ENCODE measurements at places on chromosomes 3 and 15.

GRCh38 chr3:9290566-9290965 is 41.1 kb upstream of the SRGAP3 start:
- no peak for DNase-seq

- no peak for DNase-seq
Observed at GRCh38 chr3:32282578-32283154, 44.2 kb downstream of the CMTM8 start.

DNA sequence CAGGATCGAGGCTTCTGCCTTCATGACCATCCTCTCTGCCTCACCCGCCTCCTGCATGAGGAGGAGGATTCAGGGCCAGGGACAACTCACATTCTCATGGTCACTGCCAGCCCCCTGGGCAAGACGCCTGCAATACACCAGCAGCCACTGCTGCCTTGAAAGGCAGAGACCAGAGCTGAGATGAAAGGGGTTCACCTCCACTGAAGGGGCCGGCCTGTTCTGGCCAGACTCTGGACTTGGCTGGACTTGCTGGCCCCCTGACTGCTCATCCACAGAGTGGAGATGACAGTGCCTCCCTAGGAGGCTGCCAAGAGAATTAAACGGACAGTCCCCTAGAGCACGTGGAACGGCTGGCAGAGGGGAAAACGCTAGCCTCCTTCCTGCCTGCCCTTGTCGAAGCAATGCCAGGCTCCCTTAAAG is 35.2 kb downstream of the MGLL start:
- DNase-seq, result no peak

DNA sequence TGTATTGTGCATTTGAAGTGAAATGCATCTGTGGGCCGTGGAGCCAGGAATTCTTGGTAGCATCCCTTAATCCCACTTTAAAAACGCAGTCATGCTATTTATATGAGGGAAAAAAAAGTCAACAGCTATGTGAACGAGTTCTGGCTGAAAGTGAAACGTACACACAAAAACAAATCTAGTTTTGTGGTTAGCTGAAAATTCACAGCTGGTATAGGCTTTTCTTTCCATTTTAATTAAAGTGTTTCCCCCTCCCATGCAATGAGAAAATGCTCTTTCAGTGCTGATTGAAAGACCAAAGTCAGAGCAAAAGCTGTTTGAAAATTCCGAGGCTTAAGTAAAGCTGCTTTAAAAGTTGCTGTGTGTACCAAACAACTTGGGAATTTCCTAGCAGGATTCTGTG is 297.4 kb downstream of the PLCL2 start:
- DNase-seq, result no peak

DNA sequence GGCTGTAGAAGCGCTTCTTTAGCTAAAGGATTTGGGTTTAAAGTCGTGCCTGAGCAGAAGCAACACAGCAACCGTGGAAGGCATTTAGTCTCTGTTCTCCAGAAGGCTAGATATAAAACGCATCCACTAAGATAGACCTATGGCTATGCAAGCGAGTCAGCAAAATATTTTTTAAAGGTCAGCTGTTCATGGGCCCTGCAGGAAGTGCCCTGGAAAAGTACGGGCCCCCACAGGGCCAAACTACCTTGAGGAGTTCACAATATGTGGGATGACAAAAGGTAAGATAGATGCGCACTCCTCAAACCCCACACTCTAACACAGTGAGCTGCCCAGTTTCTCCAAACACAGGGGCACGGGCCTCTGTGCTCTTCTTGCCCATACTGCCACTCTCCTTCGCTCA is 261.6 kb downstream of the VPS13C start:
- DNase-seq, result no peak

- DNase-seq, result no peak
Observed at GRCh38 chr3:28326458-28326926, 22.0 kb upstream of the ZCWPW2 start.

DNA sequence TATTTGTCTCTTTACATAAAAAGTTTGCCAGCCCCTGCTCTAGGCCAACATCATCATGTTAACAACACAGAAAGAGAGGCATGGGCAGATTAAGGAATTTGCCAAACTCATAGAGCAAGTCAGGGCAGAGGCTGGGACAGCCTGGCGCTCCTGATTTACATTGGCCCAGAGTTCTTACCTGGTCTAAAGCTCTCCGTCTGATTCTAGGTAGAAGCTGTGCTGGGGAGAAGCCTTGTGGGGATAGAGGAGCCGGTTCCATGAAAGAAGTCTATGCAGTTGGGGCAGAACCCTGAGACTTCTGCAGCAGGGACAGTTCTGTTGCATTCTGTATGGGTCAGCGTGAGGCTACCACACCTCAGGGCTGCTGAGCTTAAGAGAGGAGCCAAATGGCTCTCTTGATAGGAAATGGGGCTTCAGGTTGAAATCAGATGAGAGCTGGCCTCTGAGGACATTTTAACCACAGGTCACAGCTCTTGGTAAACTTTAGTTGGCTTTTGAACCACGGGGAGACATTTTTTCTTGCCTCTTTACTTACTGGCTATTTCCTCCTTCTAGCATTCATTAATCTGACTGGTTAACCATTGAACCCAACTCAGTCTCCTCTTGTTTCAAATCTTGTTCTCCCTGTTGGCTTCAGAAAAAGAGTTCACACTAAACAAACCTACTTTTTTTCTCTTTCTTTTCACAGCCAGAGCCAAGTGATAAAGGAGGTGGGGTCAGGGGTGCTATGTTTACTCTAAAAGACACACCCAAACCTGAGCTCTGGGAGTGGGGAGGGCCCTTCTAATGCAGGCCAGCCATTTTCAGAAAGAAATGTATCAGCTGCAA is 250.7 kb downstream of the OPA1 start:
- DNase-seq, result no peak

GRCh38 chr3:19473971-19474580 is 325.8 kb downstream of the KCNH8 start:
- DNase-seq, result no peak

DNA sequence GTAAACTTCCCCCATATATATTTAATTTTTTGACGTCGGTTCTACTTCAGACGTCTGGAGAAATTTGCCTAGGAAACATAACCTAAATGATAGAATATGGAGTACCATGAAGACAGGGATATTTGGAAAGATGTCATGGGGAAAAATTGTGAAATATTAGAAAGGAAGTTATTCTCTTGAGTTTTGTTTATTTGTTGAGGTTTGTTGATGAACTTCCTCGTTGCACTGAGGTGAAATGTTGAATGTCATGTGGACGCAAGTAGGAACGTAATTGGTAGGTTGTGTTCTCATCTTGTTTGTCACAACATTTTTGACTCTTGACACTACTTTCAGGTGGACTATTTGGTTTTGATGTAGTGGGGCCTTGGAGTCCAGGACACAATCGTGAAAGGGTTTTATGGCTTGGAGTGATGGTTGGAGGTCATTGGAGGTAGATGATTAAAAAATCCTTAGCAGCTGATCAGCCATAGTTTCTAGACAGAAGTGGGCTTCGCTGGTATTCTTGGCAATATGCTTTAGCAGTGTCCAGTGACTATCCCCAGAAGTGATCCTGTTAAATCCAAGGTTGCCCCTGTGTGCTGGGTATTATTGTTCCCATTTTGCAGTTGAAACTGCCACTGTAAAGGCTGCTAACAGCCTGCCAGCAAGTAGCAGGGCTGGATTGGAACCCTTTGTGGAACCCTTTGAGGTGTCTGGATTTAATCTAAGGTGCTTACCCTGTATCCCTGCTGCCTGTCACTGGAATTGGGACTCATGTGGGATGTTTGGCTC is 1.5 kb downstream of the ABHD5 start:
- DNase-seq, result no peak

GRCh38 chr3:139634111-139634635 is 43.6 kb downstream of the NMNAT3 start:
- DNase-seq, result no peak

GRCh38 chr15:44394562-44394961 is 32.9 kb upstream of the CTDSPL2 start:
- no peak for DNase-seq
